ENCODE measurements at places on chromosomes 16 and 17.

DNA sequence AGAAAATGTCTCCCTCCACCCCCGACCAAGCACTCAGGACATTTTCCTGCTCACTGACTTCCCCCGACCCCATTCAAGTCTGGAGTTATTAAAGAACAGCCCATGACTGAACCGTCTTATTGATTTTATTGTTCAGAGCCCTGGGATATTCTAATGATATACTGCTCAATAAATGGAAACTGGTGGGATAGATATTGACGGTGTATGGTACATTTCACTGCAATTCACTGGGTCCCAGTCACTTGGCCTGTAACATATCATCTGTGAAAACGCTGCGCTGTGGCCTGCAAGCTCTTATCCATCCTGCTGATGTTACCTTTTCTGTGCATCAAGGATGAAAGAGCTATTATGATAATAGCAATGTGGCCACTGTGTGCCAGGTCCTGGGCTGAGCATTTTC, 258.2 kb downstream of the XYLT1 start:
- no peak for DNase-seq

GRCh38 chr16:79754501-79754900, 154.0 kb upstream of the MAF start:
- DNase-seq: no peak

GRCh38 chr17:71922439-71922838, 198.4 kb upstream of the SOX9 start:
- no peak for DNase-seq

DNA sequence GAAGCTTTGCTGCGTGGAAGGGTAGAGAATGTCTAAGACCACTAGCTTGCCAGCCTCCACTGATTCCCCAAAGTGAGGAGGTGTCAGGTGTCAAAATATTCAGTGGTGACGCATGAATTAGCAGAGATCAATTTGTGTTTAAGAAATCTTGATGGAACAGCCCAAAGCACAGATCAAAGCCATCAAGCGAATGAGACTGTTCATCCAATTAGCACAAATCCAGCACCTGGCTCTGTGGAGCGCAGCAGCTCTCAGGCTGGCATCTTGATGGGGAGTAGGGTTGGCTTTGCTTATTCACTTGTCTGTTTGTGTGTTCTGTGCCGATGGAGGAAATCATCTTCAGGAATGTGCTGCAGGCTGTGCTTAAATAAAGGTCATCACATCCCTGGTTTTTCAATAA, 456.8 kb upstream of the CCL2 start:
- DNase-seq: no peak

GRCh38 chr16:84790301-84790700, 29.5 kb upstream of the CRISPLD2 start:
- no peak for DNase-seq

DNA sequence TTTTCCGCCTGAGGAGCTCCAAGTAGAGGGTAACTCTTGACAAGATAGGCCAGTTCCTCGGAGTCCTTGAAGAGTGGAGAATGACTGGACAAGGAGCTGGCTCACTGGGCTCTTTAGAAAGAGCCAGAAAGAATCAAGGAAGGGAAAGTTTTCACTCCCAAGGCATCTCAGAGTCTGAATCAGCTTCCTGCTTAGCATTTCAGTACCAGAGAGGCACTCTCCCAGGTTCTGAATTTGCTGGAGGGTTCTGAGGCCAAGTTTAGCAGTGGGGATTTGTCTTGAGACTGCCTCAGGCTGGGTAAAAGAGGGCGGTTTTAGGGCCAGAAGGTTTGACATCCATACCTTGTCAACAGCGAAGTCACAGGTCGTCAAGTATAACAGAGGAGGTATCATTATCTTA, 25.5 kb downstream of the GP2 start:
- DNase-seq: no peak

- no peak for DNase-seq
Observed at GRCh38 chr17:32148351-32148750, 6.0 kb downstream of the RHOT1 start.

GRCh38 chr16:31043352-31043751, 10.0 kb downstream of the STX4 start:
- no peak for DNase-seq

- peak; percentile 14 for DNase-seq
Observed at GRCh38 chr17:54968988-54969332, 395 bp downstream of the STXBP4 start.

GRCh38 chr17:27341041-27341471, 47.1 kb downstream of the WSB1 start:
- DNase-seq: no peak
